ENCODE measurements at places on chromosomes 16 and 17.
A peak's percentile ranks its signal among the peaks of the same experiment; 100 is the strongest.

DNA sequence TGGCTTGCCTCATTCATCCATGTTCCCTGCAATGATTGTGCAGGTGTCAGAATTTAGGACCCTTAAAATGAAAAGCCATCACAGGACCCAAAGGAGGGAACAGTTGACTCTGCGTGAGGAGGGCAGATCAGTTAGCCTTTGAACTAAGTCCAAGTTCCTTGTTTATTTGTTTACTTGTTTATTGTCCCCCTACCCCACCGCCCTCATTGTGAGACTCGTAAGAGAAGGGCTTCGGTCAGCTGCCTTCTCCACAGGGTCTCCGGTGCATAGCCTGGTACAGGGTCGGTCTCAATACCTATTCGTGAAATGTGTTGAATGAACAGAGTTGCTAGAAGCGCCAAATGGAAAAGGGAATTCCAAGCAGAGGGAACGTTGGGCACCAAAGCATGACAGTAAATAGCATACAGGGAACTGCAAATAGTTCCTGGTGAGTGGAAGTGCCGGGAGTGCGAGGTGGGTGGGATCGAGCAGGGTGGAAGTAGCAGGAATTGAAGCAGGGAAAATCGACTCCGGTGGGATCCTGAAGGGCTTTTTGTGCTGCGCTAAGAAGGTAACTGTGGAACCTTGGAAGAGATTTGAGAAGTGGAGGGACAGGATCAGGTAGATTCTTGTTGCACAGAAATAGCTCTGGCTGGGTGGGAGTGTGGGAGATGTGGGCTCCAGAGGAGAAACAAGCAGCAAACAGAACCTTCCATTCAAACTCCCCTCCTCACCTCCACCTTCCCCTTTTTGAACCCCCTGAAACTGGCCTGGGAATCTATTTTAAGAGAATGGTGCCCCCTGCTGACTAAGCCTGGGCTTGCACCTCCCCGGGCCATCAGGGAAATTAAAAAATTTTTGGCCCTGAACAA, 12.7 kb downstream of the SLC35B1 start:
- no peak for DNase-seq

DNA sequence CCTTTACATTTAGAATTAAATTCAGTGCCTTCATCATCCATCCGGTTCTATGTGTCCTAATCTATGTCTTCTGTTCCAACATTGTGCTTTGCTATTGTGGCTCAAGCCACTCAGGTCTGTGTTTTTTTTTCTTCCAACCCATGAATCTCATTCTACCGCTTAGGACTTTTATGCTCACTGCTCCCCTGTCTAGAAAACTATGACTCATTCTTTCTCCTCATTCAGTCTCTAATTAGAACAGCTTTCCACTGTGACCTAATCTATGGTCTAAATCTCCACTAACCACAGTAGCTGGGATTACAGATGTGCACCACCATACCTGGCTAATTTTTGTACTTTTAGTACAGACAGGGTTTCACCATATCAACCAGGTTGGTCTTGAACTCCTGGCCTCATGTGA, 418.7 kb downstream of the KCNJ2 start:
- DNase-seq = no peak

GRCh38 chr17:70181376-70181775, 12.0 kb downstream of the KCNJ2 start:
- DNase-seq = no peak

- DNase-seq = no peak
Observed at GRCh38 chr16:72910381-72910780, 137.5 kb downstream of the ZFHX3 start.

DNA sequence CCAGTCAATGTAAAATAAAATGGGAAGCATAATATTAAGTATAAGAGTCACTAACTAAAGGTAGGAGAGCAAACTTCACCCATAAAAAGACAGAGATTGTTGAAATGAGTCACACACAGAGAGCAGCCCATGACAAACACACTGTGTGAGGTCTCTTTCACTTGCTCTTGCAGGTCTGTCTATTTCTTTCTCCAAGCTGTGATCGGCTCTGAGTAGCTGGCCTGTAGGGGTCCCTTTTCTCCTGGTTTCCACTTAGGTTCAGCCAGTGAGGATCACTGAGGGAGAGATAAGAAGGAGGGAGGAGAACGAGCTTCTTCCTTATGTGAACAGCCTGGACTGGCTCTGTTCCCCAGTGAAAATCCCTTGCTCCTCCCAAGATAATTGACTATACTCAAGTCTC, 133.7 kb upstream of the HS3ST3A1 start:
- DNase-seq = no peak

GRCh38 chr16:11232852-11233726, 22.9 kb downstream of the SOCS1 start:
- no peak for DNase-seq

DNA sequence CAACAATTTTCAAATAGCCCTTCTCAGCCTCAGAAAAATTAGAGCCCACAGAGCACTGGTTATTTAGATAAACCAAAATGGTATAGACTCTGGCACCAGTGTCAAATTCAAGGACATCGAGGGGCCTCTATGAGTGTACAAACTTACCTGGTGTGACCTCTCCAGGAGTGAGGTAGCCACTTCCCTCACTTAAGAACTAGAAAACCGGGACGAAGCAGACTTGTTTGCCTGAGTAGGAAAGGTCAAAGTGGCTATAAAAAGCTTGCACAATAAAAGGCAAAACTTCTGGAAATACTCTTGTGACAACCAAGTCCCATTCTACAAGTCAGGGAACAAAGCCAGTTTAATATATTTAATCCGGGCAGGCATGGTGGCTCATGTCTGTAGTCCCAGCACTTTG, 39.2 kb upstream of the PRSS54 start:
- no peak for DNase-seq

DNA sequence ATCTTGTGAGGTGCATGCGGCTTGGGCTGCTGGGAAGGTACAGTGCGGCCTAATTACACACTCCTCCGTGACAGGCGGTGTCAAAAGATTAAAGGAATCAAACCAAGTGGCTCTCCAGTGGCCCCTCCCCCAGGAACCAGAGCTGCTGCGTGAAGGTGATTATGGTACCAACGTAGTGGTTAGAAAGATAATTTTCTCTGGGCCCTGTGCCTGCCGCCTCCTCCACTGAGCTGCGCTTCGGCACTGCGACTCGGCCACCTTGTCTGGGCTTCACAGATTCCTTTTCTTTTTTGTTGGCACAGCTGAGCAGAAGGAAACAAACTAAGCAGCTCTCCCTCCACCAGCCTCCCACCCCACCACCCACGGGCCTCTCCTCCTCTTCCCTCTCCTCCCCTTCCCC, 113.2 kb upstream of the SDK2 start:
- DNase-seq = peak; percentile 60

DNA sequence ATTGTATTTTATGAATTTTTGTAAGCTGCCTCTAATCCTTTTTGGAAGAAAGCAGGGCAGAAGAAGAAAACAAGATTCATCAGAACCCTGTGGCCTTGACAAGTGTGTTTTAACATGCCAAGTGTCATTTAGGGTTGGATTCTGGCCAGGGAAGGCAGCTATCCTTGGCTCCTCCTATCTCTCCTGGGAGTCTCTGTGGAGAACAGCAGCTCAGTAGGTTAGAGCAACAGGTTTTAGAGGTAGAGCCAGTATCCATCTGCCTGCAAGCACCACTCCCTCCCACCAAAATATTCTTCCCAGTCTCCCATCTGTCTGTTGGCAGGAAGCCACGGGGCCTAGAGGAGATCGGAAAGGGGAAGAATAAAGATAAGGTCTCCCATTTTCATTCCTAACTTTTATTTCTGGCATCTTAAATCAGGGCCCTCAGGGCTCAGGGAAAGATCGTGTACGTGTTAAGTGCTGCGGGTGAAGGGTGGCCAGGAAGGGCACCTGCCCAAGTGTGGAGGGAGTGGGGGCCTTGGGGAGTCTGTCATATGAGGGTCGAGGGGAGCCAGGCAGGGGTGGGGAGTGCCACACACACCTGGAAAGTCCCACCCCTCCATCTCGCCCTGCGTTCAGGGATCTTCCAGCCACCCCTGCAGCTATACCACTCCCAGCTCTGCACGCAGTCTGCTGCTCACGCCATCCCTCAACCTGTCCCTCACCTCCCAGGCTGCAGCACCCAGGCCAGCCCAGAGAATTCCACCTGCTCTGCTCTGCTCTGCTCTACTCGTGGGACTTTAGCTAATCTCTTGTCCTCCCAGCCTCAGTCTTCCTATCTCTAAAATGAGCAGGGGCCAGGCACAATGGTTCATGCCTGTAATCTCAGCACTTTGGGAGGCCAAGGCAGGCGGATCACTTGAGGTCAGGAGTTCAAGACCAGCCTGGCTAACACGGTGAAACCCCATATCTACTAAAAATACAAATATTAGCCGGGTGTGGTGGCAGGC, 17.1 kb upstream of the CPSF4L start:
- DNase-seq = no peak

- DNase-seq = no peak
Observed at GRCh38 chr17:13272296-13272695, 254.5 kb upstream of the ELAC2 start.

DNA sequence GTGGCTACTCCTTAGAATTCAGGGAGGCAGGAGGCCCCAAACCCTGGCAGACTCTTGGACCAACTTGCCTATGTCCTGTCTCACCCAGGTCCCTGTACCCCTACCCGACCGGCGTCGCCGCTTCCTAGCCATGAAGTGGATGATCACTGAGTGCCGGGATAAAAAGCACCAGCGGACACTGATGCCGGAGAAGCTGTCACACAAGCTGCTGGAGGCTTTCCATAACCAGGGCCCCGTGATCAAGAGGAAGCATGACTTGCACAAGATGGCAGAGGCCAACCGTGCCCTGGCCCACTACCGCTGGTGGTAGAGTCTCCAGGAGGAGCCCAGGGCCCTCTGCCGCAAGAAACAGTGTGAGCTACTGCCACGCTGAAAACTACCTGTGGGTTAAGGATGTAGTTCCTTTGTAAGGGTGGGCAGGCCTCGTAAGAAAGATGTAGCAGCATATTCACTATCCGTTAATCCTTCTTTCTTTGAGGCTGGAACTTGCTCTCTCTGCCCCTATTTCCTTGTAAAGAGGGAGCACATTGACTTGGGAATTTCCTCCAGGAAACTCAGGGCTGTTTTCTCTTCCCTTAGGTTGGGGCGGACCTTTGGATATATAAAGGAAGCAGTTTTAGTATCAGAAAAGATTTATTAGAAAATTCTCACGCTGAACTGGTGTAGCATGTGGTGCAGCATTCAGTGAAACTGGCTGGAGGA, 4.1 kb downstream of the MRPS7 start:
- DNase-seq = no peak

DNA sequence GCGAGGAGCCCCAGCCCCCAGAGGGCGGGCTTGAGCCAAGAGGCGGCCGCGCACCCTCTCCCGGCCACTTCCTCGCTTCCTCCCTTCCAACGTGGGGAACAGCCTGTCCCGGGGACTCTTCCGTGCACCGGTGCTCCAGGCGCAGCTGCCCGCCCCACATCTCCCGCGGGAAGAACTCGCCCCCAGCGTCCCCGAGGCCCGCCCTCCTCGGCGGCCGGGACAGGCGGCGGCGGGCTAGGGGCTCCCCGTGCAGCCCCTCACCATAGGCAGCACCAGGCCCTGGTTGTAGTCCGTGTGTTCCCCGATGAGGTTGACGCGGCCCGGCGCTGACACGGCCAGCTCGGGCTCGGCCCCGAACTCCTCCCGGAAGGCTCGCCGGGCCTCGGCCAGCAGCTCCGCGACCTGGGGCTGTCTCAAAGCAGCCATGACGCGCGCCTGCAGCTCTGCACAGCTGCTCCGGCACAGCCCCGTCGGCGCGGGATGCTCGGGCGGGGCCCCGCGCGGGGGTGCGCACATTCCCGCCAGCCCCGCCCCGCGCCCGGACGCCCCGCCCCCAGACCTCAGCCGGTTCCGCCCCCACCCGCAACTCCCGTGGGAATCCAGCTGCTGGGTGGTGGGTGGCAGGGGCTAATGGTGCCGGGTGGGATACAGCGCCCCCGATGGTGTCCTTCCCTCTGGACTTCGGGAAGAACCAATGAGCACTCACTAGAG, at the start of gene GALK1:
TSS of gene GALK1 (minus strand) at position 482 of the 711 bp plus-strand sequence. CDS start at position 426, 56 bp downstream.
- DNase-seq = no peak

DNA sequence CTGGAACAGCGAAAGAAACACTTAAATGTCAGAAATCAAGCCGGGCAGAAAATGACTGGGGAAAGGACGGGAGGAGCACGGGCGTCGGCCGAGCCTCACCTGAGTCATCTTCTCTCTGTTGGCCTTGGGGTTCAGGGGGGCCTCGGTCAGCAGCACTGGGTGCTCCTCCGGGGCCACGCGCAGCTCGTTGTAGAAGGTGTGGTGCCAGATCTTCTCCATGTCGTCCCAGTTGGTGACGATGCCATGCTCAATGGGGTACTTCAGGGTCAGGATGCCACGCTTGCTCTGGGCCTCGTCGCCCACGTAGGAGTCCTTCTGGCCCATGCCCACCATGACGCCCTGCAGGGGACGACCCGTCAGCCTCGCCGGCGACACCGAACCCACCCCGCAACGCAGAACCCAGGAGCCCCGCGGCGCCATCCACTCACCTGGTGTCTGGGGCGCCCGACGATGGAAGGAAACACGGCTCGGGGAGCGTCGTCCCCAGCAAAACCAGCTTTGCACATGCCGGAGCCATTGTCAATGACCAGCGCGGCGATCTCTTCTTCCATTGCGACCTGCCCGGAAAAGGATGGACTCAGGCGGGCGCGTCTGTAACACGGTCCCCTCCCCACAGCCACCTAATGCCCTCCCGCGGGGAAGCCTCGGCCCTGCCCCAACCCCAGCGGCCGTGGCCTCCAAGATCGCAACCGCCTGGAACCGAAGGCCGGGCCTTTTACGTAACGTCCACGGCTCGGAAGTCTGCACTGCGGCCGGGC, 616 bp downstream of the ACTG1 start:
- DNase-seq = no peak

DNA sequence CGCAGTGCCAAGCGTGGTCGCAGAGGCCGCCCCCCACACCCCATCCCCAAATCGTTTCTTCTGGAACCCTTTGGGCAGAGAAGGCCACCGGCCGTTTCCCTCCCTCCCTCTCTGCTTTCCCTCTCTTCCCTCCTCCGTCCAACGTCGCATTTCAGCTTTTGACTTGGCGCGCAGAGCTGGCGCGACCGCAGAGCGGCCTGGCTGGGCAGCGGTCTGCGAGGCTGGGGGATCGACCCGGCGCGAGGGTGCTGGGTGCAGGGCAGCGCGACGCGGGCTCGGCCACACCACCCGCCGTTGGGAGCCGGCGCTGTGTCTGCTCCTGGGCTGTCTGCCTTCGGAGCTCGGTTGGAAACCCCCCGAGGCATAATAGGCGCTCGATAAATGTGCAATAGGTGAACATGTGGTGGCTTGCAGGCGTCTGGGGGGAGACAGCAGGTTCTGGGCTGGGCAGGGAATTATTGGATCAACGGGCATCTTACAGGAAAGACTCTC, 2.8 kb upstream of the NTN3 start:
- DNase-seq = peak; percentile 65

- DNase-seq = no peak
Observed at GRCh38 chr17:19569785-19570543, 36.3 kb downstream of the SLC47A1 start.

DNA sequence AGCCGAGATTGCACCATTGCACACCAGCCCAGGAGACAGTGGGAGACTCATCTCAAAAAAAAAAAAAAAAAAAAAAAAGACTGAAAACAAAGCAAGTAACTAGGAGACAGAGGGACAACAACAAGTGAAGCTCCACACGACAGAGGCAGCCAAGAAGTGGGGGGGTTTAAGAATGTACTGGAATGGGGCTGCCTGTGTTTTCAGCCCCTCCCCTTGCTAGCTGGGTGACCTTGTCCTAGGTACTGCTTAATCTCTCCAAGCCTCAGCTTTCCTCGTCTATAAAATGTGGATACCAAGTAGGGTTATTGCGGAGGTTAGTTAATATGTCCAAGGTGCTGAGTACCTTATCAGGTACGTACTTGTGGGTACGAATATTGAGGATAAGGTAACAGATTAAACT, 163.8 kb upstream of the CACNG5 start:
- DNase-seq = no peak
